ENCODE measurements at places on chromosomes 12 and 14.
A peak's percentile ranks its signal among the peaks of the same experiment; 100 is the strongest.

DNA sequence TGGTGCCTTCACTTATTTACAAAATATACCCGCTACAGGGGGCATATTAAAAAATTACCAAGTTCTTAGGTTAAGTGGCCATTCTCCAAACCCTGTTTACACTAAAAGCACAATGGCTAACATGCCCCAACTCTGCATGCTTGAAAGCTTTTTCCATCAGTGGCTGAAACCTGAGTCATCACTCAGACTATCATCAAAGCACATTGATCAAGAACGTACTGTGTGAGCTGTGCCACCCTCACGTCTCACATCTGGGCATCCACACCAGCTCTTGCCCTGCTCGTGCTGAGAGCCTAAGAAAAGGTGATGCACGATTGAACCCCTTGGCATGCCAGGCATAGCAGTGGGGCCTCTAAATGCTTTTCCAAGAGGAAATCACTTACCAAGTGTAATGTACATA, 13.2 kb downstream of the AQP6 start:
- no peak for DNase-seq

DNA sequence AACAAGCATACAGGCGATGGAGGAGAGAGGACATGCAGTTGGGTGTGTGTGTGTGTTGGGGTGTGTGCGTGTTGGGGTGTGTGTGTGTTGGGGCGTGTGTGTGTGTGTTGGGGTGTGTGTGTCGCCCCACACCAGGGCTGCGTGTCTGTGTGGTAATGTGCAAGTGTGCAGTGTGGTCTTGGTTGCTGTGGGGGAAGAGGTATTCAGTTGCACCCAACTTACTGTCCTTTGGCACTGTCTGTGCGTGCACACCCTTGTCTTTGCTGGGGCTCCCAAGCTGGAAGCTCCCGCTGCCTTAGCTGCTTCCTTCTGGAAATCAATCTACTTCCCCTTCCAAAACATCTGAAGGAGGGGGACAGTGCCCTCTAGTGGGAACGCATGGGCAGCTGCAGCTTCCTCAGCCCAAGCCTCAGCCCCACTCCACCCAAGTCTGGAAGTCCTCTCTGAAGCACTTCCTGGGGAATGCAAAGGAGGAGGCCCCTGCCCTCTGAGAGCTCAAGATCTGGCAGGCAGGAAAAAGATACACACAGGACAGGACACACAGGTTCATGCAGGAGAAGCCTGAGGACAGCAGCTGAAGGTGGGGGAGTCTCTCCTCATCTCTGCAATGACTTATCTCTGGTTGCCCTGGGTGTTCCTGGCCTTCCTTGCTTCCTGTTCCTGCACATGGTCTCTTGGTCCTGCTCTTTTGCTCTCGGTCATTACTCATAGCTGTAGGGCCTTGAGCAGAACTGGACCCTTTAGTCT, 13.1 kb downstream of the ASIC1 start:
- DNase-seq = peak; percentile 29

DNA sequence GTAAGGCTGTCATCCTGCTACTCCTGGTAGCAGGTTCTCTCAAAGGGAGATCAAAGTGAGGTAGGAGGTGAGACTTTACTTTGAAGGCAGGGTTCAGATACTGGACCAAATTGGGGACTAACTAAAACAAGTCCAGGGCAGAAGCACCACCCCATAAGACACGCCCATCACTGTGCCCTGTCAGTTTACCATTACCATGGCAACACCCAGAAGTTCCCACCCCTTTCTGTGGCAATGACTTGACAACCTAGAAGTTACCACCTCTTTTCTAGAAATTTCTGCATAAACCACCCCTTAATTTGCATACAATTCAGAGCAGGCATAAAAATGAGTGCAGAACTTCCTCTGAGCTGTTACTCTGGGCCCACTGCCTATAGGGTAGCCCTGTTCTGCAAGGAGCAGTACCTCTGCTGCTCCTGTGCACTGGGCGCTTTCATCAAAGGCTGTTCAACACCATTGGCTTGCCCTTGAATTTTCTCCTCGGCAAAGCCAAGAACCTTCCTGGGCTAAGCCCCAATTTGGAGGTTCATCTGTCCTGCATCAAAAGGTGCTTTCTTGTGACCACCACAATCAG, 64.8 kb upstream of the MAX start:
- no peak for DNase-seq

DNA sequence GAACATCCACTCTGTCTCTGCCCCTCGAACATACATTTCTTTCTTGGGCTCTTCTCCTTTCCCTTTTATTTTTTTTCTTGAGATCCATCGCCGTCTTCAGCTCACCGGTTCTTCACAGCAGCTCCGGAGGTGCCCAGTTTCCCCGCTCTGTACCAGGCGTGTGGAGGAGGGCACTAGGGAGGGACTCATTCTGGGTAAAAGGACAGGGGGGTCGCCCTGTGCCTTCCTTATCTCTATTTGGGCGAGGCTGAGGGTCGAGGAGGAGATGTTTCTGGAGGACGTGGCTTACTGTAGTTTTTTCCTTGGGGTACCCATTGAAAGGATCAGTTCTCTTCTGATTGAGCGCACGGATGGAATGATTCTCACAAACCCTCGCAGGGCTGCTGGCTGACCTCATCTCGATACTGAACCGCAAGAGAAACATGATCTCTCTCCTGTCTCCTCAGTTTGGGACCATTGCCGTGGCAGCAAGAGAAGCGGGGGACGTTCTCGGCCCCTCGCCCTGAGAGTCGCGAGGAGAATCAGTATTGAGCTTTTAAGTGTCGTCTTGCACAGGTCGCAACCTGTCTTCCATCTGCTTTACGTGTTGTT, 386 bp downstream of the LIN52 start:
- no peak for DNase-seq

GRCh38 chr14:93742761-93743160, 45.5 kb downstream of the PRIMA1 start:
- DNase-seq = no peak

- no peak for DNase-seq
Measured at GRCh38 chr12:116698116-116698515, 39.8 kb downstream of the SPRING1 start.

DNA sequence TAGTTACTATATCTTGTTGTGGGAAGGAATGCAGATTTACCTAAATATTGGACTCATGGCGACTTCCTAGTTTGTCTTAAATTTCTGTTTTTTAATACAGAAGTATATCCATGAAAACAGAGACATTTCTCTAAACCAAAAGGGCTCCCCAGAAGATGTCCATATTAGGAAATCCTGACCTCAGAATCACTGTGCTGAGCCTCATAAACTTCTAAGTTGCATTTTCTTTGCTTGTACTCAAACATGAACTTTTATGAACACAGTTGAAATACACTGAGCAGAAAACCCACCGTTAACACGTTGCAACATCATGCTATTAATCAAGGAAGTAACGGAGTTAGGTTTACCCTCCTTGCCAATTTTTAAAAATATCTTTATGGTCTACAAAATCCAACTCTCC, 42.9 kb upstream of the NR2C1 start:
- no peak for DNase-seq
